ENCODE measurements at places on chromosomes 11 and 22. TPM values are rescaled to one million over a fixed set of nuclear protein-coding genes. Genes with fewer than 3 reads are reported as not detected.

SCGB1C1 gene
- not detected for polyA plus RNA-seq

C1QTNF5 gene
- 10.9 TPM for polyA plus RNA-seq

SPCS2 gene
- polyA plus RNA-seq, result 195 TPM

CRYBB1 gene
- polyA plus RNA-seq, result not detected

DNA sequence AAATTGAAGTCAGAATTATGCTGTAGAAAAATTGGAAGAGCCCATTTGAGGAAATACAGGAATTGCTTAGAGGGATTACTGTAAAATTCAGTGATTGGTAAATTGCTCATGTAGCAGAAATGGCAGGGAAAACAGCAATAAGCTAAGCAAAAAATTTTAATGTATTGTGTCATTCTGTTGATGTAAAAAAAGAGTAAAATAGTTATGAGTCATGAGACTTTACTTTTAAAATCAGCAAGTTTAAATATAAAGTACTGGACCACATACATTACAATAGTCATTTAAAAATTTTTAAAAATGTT is 10.4 kb downstream of the PDHX start:
- no peak for DNase-seq

GRCh38 chr22:20945578-20945934 is 21.5 kb upstream of the AIFM3 start:
- no peak for DNase-seq

DNA sequence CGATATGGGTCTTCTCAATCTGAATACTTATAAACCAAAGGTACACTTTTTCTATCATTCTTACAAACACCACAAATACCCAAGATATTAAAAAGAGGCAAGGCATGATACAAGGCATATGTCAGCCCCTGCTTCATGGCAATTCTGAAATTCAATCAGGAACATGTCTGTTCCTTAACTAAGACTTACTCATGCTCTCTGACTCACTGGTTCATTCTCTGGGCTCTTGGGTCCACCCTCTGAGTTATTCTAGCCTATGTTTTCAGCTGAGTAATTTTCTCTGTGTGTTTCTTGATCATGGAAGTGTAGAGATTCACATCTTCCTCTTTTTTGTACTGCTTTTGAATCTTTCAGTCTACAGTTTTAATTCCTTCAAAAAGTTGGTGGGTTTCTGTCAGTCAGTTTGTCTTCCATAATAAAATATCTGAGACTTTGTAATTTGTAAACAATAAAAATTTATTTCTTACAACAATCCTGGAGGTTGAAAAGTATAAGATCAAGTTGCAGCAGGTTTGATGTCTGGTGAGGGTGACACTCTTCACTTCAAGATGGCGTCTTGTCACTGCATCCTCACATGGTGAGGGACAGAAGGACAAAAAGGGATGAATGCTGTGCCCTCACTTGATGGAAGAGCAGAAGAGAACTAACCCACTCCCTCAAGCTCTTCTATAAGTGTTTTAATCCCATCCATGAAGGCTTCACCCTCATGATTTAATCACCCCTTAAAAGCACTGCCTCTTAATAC is 211.7 kb downstream of the FAM76B start:
- no peak for DNase-seq

DNA sequence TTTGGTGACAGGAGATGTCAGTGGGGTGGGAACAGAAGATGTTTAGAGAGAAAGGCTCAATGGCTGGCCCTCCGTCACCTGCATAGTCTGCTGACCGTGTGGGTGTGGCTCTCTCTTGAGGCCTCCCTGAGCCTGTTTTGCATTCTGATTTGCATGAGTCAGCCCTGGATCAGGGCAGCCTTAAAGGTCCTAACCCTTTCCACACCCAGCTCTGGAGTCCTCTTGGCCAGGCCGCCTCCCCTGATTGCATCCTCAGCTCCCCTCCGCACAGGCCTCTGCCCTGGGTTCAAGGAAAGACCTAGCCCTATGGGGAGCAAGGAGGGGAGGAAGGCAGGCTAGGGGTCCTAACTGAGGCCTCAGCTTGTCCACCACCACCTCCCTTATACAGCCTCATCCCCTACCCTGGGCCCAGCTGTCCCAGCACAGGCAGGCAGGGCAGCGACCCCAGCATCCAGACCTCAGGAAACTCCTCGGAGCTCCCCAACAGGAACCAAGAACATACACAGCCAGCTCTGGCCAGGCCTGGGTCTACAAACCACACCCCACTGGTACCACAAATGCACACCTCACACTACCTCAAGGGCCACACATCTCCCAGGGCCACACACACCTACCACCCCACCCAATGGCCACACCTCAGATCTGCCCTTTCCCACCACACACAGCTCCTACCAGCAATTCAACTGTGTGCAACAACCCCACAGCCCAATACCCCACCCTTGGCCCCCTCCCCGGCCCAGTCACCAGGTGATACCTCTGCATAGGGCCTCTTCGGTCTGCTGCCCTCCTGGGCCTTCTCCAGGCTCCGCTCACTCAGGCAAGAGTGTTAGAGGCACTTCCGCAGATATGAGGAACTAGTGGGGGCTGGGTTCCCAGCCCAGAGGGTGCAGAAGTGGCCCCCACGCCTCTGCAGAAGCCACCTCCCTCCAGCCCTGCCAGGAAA is 13.7 kb downstream of the ARAP1 start:
- DNase-seq, result no peak

GRCh38 chr11:120339394-120339890 is 3.2 kb downstream of the ARHGEF12 start:
- no peak for DNase-seq

DNA sequence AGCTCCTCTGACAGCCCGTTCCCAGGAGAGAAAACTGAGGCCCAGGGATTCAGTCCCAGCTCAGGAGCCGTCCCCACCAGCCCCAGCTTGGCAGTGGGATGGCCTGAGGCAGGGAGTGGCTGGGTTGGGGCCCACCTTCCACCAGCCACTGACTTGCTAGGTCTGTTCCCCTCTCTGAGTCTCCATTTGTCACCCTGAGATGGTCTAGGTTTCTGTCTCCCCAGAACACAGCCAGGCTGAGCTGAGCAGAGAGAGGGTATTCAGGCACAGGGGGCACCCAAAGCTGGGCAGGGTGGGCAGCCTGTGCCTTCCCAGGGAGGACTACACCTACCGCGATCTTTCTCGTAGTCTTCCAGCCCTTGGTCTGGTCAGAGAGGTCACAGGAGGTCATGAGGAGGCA is 95.7 kb downstream of the PDE2A start:
- DNase-seq, result no peak

- no peak for DNase-seq
Measured at GRCh38 chr11:124799348-124800225, 619 bp downstream of the MSANTD2 start.
